Kidney epithelial cell (primary cell): ENCODE measurements at places on chromosomes 12 and 14.

DNA sequence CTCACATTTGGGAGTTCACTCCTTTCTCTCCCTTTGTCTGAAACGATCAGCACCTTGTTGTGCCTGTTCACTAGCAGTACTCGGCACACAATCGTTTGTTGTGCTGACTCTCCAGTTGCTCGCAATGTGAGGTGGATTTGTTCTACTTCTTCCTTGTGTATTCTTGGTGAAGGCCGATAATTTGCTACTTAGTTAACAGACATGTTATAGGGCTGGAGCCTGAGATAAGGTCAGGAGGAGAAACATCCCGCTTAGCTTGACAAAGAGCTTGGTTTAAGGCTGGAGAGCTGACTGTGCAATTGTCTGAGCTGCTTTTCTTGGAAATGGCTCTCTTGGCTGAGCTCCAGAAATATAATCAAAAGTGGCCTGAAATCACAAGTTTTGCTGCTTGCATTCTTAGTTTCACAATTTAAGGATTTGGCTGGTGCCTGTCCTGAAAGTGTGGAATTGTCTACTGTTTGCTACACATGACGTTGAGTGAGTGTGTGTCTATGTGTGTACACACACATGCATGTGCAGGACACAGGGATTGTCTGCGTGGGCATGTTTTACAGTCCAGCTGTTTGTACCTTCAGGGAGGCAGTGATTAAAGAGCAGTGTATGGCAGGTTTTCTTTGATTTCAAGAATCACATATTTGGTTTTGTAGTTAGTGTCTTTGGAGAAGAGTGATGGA, 77.7 kb downstream of the ARF6 start:
- no peak for DNase-seq

DNA sequence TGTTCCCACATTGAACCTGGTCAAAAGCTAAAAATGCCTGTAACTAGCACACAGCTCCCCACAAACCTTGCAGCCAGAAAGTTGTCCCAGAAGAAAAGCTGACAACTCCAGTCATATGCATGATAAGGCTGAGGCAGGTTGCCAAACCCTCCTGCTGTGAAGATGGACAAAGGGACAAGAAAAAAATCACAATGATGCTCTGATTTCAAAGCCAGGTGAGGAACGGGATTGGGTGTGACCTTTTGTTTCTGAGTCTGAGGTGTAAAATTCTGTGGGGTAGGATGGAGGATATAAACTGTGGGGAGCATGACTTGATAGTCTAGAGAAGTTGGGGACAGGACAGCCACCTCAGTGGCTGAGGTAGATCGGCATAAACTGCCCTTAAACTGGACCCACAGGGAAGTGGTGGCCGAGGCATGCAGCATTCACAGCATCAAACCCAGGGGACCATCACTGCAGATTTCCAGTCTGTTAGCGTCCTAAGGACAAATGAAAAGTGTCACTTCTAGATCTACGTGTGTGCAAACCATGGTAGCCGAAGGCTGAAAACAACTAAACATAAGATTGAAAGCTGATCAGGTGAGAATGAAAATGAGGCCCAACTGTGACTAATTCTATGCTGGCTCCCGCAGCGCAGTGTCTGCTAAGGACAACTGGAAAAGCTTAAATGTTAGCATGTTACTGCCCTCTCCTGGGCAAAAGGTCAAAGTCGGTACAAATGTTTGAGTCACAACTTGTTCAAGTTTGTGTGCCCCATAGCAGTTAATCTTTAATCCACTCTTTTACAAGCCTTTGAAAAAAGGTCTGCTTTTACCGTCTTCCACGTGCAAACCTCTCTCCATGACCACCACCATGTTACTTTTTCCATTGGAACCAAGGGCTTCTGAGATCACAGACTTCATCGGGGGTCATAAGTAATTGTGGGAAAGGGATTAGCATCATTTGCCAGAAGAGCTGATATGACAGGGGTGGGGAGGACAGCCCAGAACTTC, 39.8 kb downstream of the GRIN2B start:
- peak; percentile 93 for DNase-seq

DNA sequence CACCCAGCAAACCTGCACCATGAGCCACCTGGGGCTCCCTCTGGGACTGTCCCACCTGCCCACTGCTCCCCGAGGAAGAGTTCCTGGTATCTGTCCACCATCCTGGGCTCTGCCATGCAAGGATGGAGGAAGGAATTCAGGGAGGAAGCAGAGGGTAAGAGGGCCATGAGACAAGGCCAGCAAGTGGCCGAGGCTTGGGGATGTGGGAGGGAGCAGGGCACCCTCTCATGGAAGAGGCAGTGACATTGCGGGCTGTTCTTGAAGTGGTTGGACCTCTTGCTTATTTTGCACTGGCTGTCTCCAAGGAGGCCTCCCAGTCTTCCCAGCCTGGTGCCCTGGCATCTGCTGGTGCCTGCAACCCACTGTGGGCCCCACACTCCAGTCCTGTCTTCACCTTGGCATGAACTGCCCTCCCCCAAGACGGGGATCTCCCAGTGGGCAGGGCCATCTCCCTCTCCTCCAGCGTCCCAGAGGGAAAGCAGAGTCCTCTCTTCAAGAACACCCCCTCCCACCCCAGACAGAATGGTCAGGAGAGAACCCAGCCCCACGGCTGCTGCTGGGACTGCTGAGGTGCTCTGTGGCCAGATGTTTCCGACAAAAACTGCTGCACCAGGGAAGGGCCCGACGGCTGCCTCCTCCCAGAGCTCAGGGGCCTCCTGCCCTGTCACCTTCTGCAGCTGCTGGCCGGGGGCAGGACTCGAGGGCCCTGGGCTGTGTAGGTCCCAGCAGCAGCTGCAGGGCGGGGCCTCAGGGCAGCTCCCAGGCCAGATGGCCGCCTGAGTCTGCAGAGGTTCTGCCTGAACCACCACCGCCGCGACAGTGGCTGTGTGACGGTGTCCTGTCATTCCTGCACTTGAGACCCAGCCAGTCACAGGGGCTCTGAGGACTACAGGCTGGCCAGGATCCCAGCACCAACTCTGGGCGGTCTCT, 1.8 kb upstream of the AKT1 start:
- DNase-seq, result no peak

DNA sequence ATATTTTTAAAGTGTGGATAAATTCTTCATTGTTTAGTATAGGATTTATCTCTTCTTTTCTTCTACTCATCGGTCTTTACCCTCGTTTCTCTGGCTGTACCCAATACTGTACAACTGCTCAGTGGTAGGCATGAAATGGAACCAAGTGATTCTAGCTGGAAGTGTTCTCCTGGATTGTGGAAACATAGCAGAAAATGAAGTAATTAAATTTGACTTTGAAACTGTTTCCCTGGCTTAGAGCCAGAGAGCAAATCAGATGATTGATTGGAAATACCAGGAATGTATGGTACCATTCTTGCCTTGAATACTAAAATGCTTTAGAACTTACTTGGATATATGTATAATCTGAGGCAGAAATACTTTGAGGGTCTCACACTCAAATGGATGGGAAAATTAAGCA, 292.3 kb downstream of the ERC1 start:
- no peak for DNase-seq

DNA sequence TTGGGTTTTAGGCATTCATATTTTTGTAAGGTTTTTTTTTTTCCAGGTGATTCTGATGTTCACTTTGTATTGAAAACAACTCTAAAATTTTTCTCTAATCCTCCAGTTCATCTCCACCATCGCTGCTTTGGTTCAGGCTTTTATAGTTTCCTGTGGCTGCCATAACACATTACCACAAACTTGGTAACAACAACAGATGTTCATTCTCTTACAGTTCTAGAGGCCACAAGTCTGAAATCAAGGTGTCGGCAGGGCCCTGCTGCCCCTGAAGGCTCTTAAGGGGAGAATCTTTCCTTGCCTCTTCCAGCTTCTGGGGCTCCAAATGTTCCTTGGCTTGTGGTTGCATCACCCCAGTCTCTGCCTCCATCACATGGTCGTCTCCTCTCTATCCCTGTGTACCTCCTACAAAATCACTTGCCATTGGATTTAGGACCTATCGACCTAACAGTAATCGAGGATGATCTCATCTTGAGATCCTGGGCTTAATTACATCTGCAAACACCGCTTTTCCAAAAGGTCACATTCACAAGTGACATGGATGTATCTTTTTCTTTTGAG, 55.2 kb downstream of the PELI2 start:
- no peak for DNase-seq

DNA sequence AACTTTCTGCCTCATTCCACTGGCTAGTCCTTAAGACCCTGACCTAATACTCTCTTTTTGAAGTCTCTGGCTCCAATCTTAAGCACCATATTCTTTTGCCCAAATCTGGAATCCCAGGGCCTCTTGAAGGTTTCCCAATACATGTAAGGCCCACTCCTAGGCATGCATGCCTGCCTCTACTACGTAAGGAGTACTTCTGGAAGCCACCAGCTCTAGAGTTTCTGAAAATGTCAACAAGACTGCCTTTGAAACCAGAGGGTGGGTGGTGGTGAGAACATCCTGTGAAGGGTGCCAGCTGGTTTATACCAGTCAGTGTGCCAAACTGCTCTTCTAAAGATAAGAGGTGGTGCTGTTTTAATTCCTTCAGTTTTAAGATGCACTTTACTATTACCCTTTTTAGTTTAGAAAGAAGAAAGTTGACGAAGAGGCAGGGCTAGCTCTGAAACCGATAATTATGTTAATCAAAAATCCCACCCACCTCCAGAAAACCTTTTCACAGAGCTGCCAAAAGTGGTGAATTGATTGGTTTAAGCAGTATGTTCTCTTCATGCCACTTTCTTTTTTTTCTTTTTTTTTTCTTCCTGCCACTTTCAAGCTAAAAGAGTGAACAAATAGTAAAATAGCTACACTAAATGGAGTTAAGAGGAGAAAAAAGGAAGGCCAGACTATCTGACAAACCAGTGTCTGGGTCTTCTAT, 8.7 kb upstream of the WDR89 start:
- no peak for DNase-seq

DNA sequence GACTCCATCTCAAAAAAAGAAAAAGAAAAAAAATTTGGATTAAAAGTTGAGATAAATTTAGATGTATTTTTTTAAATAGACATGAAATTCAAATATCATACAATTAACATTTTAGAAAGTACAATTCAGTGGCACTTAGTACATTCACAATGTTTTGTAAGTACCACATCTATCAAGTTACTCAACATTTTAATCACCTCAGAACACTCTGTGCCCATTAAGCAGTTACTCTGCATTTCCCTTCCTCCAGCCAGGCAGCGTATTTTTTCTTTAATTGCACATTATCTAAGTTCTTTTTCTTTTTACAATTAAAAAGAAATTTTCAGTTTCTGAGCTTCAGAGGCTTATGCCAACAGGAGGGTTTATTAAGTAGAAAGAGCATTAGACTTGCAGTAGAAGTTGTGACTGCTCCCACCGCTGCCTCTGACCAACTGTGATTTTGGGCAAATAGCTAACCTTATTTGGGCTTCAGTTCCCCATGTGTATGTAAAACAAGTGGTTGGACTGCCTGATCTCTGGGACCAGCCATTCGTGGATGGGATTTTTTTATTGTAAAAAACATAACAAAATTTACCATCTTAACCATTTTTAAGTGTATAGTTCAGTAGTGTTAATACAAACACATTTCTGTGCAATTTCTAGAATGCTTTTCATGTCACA, 65.7 kb downstream of the WNK1 start:
- no peak for DNase-seq

GRCh38 chr12:26369588-26369987, 174.2 kb downstream of the SSPN start:
- DNase-seq, result peak; percentile 70

DNA sequence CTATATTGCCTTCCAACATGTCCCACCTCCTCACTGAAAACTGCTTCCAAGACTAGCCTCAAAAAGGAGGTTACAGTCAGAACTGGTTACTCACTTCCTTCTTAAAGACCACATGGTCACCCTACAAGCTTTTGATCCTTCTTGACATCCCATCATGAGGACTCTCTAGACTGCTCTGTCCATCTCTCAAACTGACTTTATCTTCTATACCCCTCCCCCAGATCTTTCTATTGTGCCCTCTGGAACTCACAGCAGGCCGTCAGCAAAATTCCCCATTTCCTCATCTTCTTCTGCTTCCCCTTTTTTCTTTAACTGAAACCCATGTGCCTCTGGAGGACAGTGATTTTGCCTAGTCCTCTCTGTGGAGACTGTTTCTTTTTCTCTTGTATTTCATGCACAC, 18.1 kb upstream of the IGF1 start:
- no peak for DNase-seq

GRCh38 chr12:117032593-117033381, 66.4 kb downstream of the TESC start:
- no peak for DNase-seq

DNA sequence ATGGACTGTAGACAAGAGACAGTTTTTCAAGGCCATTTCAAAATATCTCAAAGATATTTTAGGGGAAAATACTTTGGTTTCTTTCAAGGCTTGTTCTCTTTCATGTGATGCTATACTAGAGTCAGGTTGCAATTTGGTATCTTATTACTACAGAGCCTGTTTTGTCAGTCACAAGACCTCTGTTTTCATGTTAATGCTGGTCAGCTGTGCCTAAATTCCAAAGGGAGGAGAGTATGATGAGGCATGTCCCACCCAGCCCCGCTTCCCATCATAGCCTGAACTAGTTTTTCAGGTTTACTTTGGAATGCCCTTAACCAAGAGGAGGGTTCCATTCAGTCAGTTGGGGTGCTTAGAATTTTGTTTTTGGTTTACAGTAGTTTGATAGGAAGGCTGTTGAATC, 52.6 kb downstream of the GPHB5 start:
- no peak for DNase-seq

GRCh38 chr12:124902916-124903315, 11.5 kb downstream of the UBC start:
- no peak for DNase-seq

- no peak for DNase-seq
Observed at GRCh38 chr12:4412465-4412864, 33.0 kb upstream of the FGF23 start.

DNA sequence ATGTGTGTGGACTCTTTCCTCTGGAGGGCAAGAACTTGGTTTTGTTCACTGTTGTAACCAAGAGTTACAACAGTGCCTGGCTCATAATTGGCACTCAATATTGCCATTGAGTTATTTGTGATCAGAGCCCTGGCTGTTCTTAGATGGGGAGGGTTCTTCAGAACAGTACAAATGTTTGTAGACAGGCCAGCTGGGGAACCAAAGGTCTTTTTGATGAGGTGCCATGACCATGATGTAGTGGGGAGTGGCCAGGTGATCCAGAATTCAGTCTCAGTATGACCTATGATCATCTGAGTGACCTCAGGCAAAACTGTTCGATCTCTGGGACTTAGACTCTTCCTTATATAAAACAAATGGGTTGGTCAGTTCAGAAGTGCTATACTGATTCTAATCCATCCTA, 3.3 kb upstream of the PRKAB1 start:
- DNase-seq, result no peak

- DNase-seq, result no peak
Observed at GRCh38 chr12:83128540-83128939, 441.8 kb downstream of the TMTC2 start.

GRCh38 chr12:112995008-112995407, 16.7 kb downstream of the OAS2 start:
- no peak for DNase-seq
